ENCODE measurements at places on chromosomes 2 and 18. TPM values are rescaled to one million over a fixed set of nuclear protein-coding genes. Genes with fewer than 3 reads are reported as not detected.

CPO gene
- not detected for total RNA-seq

CCDC68 gene
- total RNA-seq, result not detected

FAM237A gene
- not detected for total RNA-seq

EFR3B gene
- 0.37 TPM for total RNA-seq

B4GALT6 gene
- total RNA-seq, result 0.84 TPM

MARCO gene
- total RNA-seq, result 0.22 TPM

HOXD8 gene
- total RNA-seq, result not detected

ADAM17 gene
- total RNA-seq, result 19.6 TPM

SALL3 gene
- not detected for total RNA-seq

UNC80 gene
- not detected for total RNA-seq

SERPINB13 gene
- total RNA-seq, result not detected

EML6 gene
- 0.71 TPM for total RNA-seq

CEP76 gene
- 12.3 TPM for total RNA-seq

GRCh38 chr2:177396703-177397460, 4.3 kb downstream of the AGPS start:
- no peak for DNase-seq

GRCh38 chr2:39723497-39723896, 55.6 kb downstream of the THUMPD2 start:
- DNase-seq, result no peak

DNA sequence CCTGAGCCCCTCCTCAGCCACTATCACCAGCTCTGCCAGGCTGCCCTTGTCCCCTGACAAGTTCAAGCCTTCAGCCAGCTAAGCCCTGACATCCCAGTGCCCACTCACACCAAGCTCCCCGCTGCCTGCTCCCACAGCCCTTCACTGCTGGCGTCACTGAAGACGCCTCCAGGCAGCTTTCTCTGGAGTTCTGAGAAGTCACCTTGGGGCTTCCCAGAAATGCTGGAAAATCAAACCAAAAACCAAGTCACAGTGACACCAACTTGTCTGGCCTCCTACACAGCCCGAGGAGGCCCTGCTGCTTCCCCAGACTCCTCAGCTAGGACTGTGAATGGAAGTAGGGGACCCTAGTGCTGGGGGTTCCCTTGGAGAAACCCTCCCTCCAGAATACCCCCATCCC, 2.2 kb upstream of the TNS1 start:
- no peak for DNase-seq

GRCh38 chr2:43906448-43907109, 67.8 kb downstream of the ABCG8 start:
- DNase-seq, result no peak

DNA sequence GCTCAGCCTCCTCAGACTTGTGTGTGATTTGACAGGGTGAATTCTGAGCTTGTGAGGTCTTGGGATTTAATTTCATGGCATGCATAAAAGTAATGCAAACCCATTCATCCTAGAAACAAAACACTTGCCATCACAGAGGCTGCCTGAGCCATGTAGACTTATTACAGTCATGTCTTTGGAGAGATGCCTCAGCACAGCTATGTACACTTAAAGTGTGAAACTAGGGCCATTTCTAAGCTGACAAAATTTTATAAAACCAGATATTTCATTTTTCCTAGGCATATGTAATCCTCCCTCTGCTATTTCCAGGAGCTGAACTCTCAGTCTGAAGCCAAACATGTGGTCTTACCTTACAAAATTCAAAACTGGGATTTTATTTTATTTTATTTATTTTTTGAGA, 322.2 kb upstream of the SPHKAP start:
- no peak for DNase-seq

GRCh38 chr2:38499548-38500282, 103.0 kb downstream of the HNRNPLL start:
- no peak for DNase-seq

DNA sequence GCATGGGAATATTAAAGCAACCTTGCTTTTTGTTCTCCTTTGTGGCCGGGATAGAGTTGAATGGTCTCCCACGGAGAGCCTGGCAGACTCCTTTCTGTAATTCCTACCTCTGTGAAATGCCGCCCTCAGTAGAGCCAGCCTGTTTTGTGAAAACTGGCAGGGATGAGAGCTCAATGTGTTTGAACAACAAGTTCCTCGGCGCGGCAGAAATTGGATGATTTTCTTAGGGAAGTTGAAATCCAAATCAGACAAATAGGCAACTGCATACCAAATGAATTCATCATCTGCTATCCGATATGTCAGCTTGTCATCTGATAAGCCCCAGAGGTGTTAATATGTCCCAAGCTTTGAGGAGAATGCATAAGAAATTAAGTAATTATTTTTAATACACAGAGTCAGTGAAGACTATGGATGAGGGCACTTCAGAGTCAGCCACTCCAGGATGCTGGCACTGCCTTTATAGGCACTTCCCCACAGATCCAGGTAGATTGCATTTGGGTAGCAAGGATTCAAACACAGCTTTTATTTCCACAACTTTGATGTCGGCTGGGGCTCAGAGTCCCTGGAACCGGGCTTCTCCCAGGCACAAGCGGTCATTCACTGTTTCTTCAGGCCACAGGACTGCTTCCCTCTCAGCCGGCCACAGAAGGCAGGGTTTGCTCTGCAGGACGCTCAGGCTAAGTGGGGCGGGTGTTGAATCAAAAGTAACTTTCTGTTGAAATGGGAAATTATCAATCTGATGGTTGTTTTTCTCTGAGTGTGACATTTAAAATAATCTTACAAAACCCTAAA, 82.8 kb upstream of the REV1 start:
- no peak for DNase-seq

DNA sequence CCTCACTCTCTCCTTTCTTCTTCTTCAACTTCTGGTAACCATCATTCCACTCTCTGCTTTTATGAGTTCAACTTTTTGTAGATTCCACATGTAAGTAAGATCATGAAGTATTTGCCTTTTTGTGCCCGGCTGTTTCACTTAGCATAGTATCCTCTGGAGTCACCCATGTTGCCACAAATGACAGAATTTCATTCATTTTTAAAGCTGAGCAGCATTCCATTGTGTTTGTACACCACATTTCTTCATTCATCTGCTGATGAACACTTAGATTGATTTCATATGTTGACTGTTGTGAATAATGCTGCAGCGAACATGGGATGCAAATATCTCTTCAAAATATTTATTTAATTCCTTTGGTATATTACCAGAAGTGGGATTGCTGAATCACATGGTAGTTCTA, 133.6 kb upstream of the ERBB4 start:
- DNase-seq, result no peak

- no peak for DNase-seq
These were observed 349.7 kb upstream of the GALNT5 start for GRCh38 chr2:156907806-156908205.

- no peak for DNase-seq
These were observed 117.4 kb upstream of the DNAJC10 start for GRCh38 chr2:182598626-182599025.

GRCh38 chr18:63293935-63294334, 25.6 kb downstream of the BCL2 start:
- no peak for DNase-seq

- no peak for DNase-seq
These were observed 89.2 kb downstream of the STPG4 start for GRCh38 chr2:47065771-47066380.

- no peak for DNase-seq
These were observed 6.1 kb upstream of the CASP8 start for GRCh38 chr2:201254081-201254730.

DNA sequence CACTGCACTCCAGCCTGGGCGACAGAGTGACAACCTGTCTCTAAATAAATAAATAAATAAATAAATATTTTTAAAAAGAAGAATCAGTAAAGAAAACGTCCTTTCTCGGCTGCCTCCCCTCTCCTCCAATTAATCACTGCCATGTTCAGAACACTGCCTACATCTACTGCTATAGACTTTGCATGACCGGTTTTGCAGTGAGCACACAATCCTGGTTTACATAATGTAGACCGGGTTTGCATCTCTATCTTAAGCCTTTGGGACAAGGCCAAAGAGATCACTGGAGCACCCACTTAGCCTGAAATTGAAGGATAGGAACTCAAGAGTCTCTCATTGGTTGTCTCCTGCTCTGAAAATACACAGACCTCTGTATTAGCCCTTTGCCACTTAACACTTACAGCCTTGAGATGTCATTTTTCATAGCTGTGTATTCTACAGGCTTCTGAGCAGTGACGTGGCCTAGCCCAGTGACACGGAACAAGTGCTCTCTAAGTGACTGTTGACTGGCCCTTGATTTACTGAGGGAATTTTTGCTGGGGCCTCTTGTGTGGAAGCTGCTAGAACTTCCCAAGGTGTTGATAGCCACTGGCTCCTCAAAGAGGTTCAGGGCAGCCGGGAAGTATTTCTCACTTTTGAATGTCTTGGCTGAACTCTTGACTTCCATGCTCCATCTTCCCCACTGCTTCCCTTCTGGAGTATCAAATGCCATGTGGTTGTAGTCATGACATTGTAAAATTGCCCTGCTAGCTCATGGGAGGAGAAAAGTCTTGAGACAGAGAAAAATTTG, 45.3 kb upstream of the CCBE1 start:
- no peak for DNase-seq

DNA sequence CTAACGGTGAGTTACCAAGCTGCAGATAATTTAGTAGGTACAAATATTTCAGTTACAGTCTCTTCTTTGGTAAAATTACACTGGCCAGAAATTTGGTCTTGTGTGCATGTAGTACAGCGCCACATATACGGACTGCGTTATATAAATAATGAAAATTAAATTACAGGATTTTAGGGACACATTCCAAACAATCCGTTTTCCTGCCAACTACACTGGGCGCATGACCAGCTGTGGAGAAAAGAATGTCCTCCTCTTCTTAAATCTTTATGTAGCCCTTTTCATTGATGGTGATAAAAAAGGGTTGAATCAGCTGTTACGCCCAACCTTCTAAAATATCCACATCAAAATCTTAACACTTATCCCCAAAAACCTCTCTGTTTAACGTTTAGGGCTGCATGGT, 37.5 kb downstream of the TCF4 start:
- DNase-seq, result no peak

DNA sequence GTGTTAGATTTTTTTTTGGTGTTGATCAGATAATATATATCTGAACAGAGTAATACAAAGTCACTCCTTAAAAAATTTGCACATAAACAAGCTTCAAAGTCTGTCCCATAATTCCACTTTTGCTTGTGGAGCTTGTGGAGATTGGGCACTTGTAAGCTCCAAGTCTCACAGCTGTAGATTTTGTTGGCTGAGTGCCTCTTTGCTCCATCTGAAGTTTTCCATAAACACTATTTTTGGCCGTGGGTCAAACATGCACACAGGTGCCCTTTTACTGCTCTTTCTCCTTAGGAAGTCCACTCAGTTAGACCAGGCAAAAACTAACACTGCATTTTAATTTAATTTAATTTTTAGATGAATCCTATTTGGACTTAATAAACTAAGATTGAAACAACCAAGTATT, 3.6 kb upstream of the KCNJ13 start:
- no peak for DNase-seq

- no peak for DNase-seq
These were observed 28.2 kb downstream of the BIN1 start for GRCh38 chr2:127078666-127079270.

GRCh38 chr2:43407935-43408334, 181.5 kb upstream of the ZFP36L2 start:
- DNase-seq, result no peak

DNA sequence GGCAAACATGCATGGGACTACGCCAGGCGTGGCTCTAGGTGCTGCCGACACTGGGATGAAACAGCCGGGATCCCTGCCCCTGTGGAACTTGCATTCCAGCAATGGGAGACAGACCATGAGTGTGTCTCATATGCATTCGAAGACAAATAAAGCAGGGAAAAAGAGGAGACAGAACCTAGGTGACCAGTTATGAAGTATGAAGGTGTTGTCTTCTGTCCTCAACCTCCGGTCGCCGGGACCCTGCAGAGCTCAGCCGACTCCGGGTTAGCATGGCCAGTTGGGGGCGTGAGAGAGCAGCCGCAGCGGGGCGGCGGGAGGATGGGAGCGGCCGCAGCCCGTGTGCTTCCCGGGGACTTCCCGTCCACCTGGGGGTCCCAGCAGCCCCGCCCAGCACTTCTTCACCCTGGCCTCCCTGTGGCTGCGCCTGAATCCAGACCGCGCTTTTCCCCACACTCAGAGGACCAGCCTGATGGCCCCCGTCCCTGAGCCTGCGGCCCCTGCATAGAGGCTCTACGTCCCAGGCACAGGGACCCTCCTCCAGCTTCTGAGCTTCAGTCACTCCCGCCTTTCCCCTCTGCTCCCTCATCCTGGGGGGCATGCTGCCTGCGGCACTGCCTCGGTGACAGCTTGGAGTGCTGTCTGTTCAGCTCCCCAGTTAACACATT, 11.4 kb downstream of the ID2 start:
- no peak for DNase-seq

GRCh38 chr2:240235149-240235803, 94.8 kb upstream of the OTOS start:
- DNase-seq, result peak; percentile 3

- DNase-seq, result no peak
These were observed 665.6 kb upstream of the KLHL29 start for GRCh38 chr2:22719396-22719795.

GRCh38 chr18:25365242-25365641, 13.3 kb upstream of the ZNF521 start:
- DNase-seq, result no peak

GRCh38 chr2:212379103-212379502, 159.5 kb downstream of the ERBB4 start:
- DNase-seq, result no peak

DNA sequence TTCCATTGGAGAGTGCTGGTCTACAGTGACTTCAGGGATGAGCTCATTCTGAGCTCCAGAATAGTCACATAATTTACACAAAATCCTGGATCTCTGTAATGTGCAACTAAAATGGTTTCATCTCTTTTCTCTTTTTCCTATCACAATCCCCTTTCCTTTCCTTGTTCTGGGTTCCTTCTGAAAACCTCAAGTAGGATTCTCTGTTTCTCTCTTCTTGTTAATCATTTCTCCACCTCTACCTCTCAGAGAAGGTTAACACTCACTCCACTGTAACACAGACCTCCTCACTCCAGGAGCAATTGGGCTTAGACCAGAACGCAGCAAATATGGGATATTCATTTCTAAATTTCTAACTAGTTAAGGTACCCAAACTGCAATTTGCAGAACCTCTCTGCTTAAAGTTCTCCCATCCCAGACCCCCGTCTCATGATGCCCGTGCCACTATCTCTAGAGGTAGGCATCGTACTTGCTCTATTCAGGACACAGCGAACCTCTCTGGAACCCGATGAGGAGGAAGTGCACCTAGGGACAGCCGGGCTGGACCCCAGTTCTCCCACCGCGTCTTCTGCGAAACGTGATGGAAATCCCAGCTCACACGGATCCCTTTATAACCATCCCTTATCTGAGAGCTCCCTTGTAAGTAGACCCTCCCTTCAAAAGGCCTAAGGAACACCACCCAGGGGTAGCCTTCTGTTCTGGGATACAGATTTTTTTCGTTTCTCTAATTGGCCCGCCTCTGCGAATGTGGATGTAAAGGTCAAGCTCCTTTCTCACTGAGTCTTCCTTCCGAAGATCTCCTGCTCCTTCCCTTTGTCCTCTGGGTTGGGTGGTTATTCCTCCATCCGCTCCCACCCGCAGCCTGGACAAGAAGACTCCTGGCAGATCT, 1.3 kb downstream of the FOXI3 start:
- DNase-seq, result no peak

GRCh38 chr2:66550826-66551225, 115.9 kb downstream of the MEIS1 start:
- DNase-seq, result no peak
